CD4-positive, alpha-beta T cell treated with Interleukin-2 at 100 ng/mL for 4 hours (primary cell): ENCODE measurements at places on chromosomes 4 and X.
A peak's percentile ranks its signal among the peaks of the same experiment; 100 is the strongest.

GRCh38 chr4:159484864-159485263 lies 382.0 kb downstream of the RAPGEF2 start:
- DNase-seq, result no peak

DNA sequence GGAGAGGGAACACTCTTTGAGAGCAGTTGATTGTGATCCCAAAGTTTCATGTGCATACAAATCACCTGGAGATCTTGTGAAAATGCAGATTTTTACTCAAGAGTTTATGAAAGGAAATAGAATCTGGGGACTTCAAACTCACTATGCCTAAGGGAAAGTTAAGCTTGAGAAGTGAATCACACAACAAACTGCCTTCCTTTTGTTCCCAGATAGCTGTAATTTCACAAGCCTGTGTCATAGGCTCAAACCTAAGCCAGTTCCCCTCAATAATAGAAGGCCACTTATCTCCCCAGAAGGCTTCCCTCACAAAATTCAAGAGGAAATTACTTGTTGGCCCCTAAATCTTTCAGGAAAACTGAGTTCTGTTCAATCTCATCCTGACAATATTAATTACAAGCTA lies 132.8 kb upstream of the MAGEB16 start:
- DNase-seq, result no peak

GRCh38 chr4:74501579-74501978 lies 56.6 kb downstream of the AREG start:
- DNase-seq, result no peak

- no peak for DNase-seq
These were observed 67.5 kb downstream of the ABCG2 start for GRCh38 chr4:88090898-88091297.

DNA sequence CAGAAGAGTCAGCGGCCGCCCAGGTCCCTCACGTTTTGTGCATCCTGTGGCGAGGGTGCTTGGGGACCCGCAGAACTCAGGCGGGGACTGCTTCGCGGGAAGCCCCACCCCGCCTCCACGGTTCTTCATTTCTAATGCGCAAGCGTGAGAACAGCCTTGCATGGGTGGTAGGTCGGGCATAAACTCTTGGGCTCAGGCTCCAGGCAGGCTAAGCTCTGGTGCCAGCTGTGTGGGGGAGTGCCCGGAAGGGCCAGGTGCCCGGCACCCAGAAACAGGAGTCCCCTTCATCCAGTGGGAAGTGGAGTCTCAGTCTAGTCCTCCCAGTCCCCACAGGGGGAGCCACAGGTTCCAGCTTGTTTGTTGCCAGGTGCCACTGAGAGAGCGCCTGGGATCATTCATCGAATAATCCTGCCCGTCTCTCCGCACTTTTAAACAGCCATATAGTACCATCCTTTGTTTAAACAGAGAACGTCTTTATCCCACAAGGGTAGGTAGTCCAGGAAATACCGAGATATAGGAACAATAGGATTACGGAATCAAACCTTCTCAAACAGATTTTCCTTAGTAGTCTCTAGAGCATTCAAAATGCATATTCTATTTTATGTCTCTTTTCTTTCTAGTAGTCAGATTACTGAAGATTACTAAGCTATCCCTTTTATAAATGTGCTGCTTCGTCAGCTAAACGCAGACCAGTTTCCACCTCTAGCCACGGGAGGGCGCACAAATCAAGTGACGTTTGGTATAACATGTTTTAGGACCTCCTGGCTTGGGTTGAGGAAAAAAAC lies 12.7 kb upstream of the RBBP7 start:
- DNase-seq, result peak; percentile 66

DNA sequence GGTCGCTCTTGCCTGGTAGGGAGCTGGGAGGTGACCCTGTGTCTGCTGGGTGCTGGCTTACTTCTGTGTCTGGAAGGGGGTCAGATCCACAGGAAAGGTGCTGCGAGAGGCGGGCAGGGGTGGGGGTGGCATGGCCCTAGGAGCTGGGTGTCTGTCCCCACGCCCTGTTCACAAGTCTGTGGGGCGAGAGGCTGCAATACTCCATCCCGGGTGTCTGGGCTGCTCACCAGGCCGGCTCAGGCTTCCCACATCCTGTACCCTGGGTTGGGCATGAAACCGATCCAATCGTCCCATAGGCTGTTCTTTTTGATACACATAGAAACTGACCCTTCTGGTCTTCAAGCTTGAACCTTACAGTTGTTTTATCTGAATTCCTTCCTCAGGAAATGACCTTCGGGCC lies 993 bp upstream of the CTAG2 start:
- DNase-seq, result no peak

DNA sequence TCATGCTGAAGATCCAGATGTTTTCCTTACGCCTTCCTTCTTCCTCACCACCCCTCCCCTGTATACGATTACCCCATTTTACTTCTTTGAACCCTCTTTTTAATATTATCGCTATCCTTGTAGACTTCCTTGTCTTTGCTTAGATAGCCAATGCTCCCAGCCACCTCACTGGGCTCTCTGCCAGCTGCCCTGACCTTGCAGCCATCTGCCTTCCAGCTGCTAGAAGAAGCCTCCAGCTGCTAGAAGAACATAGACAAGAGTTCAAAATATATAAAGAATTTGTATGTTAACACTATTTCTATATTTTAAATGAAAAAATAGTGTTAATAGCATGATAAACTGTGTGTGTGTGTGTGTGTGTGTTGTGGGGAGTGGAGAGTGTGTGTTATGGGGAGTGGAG lies 374.7 kb downstream of the ANKRD50 start:
- no peak for DNase-seq

GRCh38 chrX:40845331-40845911 lies 110.1 kb upstream of the MED14 start:
- DNase-seq, result no peak

GRCh38 chr4:161883157-161883556 lies 280.6 kb downstream of the FSTL5 start:
- no peak for DNase-seq

- DNase-seq, result no peak
These were observed 53.0 kb downstream of the PTCHD1 start for GRCh38 chrX:23387550-23388184.

GRCh38 chr4:132065940-132066495 lies 1083.1 kb upstream of the PCDH10 start:
- no peak for DNase-seq

DNA sequence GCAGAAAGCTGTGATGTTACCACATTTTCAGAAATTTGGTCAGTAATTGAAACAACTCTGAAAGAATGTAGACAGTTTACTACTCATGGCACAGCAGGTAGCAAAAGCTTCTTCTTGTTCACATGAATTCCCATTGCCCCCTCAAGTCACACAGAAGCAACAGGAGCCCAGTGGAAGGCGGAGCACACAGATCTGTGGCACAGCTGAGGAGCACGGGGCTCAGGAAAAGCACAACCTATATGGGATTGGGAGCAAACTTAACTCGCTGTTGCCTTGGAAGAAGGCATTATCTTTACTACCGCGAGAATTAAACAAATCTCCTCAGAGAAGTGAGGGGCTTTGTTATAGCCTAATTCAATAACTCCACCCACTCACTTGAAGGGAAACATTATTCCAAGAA lies 358.5 kb downstream of the SPOCK3 start:
- DNase-seq, result no peak

DNA sequence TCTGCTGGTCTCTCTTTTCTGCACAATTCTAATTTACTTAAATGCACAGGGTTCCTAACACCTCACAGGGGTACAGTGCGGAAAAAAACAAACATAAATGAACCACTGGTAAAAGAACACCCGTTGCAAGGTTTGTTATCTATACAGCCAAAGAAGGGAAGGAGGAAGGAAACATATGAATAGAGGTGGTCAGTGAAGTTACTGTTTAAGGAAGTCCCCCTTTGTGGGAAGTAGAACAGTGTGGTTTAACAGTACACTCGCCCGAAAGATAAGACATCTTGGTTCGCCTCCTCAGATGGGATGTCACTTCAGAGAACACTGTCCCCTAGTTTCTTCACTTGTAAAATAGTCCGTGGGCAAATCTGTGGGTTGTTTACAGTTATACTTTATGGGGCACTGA lies 57.5 kb downstream of the TEC start:
- no peak for DNase-seq

- DNase-seq, result no peak
These were observed 84.9 kb upstream of the TBL1X start for GRCh38 chrX:9379697-9380551.

- DNase-seq, result peak; percentile 37
These were observed 17.2 kb downstream of the XPNPEP2 start for GRCh38 chrX:129755779-129756650.

GRCh38 chr4:105815701-105816100 lies 79.6 kb upstream of the NPNT start:
- DNase-seq, result no peak

DNA sequence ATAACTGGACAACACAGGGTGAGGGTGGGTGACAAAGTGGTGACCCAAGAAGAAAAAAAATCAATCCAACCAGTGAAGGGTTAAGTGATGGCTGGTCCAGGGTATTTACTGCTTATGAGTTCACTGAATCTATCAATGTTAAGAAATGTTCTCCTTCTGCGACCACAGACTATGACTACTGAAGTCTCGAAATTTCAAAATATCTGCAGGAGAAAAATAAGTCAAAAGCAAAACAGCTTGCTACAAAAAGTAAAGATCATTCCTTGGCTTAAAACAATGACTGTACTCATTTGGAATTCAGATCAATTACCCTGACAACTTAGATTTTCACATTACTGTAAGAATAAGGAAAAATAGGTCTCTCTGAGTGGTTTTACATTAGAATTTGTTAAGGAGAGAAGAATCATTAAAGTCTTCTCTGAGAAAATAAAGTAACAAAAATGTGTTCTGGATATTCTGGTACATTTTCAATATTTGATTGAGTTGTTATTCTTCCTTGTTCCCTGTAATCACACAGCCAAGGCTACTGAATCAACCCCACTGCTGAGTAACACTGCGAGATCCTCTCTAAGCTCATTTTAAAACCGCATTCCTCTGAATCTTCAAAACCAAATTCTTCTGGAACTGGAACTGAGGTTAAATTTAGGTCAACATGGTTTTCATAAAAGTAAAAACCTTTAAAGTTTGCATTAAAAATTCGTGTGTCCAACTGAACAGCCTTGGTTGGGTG lies 22.7 kb downstream of the SMPX start:
- no peak for DNase-seq

DNA sequence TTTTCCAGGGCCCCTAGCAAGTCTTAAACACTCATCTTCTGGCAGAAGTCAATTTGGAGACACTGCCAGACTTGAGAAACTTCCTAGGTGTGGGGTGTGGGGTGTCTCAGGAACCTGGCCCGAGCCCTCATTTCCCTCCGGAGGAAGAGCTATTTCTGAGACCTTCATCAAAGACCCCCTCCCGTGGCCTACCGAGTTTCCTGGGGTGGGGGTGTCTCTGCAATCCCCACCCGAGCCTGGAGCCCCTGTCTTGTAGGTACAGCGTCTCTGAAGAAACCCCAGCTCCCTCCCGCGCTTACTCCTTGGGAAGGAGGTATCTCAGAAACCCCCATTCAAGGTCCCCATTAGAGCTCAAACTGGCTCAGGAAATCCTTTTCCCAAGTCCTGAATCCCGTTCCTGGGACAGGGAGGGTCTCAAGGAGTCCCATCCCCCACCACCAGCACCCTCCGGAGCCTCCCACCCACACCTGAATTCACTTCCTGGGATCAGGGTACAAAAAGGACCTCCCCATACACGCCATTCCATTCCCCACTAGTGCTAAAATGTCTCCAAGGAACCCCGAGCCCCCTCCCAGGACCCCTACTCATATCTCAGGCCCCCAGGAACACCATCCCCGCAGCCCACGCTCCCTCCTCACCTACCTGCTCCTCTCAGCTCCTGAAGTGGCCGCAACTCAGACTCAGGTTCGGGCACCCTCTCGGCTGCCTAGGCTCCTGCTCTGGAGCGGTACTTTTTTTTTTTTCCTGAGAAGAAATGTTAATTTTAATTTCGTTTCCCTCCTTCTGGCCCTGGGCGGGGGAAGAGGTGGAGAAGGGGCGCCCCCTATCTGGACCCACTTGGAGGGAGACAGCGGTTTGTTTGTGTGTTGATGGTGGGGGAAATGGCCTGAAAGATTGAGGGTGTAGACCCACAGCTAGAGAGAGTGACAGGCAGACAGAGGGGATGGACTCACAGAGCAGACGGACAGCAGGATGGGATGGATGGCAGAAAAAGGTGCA lies 1.1 kb downstream of the SLC38A5 start:
- peak; percentile 52 for DNase-seq

- DNase-seq, result no peak
These were observed 37.6 kb downstream of the ARFIP1 start for GRCh38 chr4:152817331-152817730.

GRCh38 chr4:5734853-5735252 lies 23.9 kb downstream of the EVC start:
- no peak for DNase-seq

- no peak for DNase-seq
These were observed 1223.7 kb upstream of the AGA start for GRCh38 chr4:178665916-178666315.
